ENCODE measurements at places on chromosomes 6 and 20.
A peak's percentile ranks its signal among the peaks of the same experiment; 100 is the strongest.

GRCh38 chr20:2416541-2417212, 36.0 kb downstream of the TGM6 start:
- DNase-seq = no peak

- DNase-seq = no peak
These were observed 58.2 kb downstream of the SPACA1 start for GRCh38 chr6:88105741-88106340.

- peak; percentile 11 for DNase-seq
These were observed 592.7 kb upstream of the SLC35B3 start for GRCh38 chr6:9028086-9028485.

DNA sequence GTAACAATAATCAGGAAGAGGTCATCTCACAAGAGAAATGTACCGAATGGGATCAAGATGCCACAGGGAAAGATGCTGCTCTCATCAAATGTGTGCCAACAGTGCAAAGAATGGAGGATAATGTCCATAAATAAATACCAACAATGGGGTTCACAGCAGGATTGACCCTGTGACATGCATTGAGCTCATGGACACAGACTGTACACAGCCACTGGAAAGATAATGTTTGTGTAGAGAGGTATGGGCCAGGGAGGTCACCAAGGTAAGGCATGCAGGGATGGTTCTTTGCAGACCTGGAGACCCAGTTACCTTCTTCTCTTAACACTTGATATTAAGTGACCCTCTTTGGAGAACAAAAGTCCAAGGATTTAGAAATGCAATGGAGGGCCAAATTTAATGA, 1.5 kb downstream of the AGPAT1 start:
- no peak for DNase-seq

- no peak for DNase-seq
These were observed 24.5 kb downstream of the PLCG1 start for GRCh38 chr20:41161886-41162285.

DNA sequence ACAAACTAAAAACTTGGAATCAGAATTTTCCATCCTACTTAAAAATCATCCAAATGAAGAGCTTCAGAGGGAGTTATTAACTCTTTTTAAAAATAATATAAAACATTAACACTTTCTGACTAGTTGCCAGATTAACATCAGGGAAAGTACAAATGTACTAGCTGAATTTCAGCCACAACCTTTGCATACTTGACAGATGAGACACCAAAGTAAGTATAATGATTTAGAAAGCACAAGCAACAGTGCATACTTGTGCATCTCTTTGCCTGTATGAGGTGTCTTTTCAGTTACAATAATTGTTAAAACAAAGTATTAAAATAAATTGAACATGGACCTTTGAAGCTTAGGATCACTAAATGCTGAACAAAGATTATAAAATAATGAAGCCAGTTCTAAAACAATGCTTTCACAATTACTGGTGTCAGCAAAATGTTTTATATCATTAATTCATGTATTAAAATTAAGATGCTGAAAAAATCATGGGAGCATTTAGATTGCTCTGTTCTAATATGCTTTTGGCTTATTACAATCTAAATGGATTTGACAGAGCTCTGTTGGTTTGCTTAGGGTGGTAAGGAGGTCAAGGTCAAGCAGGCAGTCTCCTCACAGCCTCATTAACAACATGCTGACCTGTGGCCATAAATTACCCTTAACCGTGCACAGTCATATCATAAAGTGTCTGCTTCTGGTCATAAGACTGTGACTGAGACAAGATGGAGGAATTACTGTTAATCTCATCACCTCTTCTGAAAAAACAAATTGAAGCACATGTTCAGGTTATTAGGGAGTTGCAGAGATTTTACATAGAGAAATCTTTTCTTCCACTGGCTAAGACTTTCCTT, 15.1 kb downstream of the RNF217 start:
- DNase-seq = no peak

DNA sequence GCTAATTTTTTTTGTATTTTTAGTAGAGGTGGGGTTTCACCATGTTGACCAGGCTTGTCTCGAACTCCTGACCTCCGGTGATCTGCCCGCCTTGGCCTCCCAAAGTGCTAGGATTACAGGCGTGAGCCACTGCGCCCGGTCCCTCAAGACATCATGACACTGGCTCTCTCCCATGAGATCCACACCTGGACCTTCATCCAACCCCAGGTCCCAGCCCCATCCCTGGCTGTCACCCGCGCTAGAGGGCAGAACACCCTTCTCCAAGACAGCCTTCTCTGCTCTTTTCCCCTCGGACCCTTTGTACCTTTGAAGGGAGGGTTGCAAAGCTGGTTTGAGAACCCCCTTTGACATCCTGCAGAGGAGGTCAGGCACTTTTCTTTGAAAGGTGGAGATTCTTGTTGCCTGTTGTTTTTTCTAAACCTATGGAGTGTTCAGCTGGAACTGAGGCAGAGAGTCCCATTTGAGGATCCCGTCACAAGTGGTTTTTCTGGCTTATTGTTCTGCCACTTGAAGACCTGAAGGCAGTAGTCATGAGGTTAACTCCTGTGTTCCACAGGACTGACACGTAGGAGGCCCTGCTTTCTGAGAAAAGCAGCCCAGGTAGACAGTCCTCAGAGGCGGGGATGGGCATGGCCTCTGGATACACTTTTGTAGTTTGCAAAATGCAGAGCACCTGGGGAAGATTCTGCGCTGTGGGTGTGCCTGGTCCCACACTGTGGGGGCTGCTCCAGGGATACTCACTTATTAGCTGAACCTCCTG, 171.1 kb upstream of the SNX9 start:
- no peak for DNase-seq

DNA sequence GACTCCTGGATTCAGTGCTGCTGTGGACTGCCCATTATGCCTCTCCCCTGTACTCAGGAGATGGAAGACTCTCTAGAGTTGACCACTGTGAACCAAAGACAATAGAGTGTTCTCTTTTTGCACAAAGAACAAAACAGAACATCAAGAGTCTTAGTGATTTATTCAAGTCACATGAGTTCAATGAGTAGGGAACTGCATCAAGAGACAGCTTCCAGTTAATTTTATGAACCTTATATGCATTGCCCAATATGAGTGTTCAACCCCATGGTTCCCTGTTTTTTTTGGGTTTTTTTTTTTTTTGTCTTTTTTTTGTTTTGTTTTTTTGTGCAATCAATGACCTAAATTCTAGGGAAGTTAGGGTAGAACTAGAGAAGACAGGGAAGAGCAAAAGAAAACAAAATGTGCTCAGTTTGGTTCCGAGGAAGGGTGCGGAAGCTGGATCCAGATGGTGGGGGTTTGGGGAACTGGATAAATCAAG, 224.3 kb downstream of the MAFB start:
- no peak for DNase-seq

- DNase-seq = peak; percentile 74
These were observed 54.8 kb upstream of the AKIRIN2 start for GRCh38 chr6:87756858-87757257.

DNA sequence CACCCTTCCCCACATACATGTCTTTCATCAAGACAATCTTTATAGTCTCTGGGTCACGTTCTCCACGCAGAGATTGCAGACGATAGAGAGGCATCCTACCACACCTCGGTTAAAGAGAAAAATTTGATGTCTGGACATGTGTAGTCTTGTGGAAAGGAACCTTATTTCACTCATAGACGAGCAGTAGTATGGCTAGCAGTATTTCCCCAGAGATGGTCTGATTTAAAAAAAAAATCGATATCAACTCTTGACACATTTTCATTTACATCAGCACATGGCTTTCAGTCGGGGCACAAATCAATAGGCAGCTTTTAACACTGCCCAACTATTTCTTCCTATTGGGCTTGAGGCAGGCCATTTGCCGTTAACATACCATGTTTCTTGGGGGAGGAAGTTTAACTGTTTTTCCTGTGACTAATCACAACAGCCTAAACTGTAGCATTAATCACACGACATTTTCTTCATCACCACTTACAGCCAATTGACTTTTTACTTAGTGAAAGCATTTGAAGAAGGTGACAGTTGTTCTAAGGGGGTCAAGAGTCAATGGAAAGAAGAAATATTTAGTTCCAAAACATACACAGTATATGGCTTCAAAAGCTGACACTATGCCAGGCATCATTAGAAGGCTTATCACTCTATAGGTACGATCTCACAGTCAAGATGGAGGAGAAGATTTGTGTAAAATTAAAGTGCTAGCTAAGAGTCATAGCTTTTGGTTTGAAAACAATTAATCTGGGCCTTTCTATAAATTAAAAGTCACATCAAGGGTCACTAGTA, 129.5 kb upstream of the HDAC2 start:
- peak; percentile 62 for DNase-seq

- no peak for DNase-seq
These were observed 47.3 kb upstream of the BHLHE23 start for GRCh38 chr20:63054103-63054474.

GRCh38 chr20:308427-309038, 11.2 kb downstream of the ZCCHC3 start:
- DNase-seq = no peak

DNA sequence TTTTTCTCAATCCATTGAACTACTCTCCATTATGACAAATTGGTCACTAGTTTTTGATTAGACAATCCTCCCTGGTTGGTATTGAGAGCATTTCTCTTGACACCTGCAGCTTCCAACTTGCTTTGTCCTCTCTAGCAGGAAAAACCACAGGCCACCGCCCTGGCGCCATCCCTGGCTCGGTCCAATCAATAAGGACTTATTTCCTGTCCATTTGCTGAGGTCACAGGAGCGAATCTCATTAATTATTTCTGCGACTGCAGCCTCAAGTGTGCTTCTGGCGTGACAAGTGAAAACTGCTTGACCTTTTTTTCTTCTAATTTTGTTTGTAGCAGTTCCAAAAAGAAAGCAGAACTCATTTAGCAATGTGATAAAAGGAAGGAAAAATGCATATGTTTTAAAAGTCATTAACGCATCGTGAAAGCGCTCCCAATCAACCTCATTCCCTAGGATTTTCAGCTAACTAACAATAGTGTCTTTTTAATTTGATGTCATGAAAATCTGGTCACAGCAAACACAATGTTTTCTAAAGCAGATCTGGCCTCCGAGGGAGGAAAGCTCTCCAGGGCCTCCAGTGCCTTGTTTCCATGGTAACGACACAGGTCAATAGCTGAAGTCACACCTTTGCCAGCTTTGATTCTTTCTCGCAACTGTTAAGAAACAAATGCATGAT, 39.0 kb upstream of the BEND3 start:
- no peak for DNase-seq

DNA sequence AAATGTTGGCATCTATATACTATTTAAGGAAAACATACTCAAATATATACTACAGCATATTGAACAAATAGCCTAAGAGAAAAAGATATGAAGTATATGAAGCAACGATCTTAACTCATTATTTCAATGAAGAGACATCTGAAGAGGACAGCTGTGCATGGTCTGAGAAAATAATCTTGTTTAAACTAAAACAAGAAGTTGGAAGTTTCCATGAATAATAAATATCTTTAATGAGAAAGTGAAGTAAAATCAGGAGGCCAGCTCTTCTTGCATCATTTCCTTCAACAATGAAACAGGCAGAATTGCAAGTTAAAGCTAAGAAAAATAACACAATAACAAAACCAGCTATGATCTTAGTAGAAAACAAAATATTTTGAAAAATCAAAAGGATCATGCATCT, 1265.4 kb upstream of the MAP3K7 start:
- no peak for DNase-seq

DNA sequence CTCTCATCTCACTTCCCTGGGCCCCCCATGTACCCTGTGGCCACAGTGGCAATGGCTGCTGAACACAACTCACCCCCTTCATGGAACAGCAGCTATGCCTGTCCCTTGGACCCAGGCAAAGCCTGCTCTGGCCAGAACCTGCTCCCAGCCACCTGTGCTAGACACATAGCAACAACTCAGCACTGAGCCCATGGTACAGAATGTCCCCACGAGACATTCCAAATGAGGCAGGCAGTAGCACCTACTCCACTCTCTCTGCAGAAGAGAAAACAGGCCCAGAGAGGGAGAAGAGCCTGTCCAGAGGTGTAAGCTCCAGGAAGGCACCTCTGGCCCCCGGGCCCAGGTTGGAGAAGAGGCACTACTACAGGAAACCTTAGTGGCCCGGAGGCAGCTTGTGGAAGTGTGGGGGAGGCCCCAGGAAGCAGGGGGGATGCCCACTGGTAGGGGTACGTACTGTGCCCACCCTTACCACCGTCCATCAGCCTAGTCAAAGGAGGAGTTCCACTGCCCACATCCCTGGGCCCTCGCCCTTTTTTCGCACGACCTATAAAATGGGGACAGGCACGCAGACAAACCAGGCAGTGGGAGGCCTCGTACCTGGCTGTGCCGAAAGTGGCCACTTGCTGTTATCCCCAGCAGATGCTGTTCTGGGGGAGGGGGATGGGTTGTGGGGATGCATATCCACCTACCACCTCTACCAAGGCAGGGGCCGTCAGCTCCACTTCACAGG, 97.2 kb downstream of the ASXL1 start:
- no peak for DNase-seq

DNA sequence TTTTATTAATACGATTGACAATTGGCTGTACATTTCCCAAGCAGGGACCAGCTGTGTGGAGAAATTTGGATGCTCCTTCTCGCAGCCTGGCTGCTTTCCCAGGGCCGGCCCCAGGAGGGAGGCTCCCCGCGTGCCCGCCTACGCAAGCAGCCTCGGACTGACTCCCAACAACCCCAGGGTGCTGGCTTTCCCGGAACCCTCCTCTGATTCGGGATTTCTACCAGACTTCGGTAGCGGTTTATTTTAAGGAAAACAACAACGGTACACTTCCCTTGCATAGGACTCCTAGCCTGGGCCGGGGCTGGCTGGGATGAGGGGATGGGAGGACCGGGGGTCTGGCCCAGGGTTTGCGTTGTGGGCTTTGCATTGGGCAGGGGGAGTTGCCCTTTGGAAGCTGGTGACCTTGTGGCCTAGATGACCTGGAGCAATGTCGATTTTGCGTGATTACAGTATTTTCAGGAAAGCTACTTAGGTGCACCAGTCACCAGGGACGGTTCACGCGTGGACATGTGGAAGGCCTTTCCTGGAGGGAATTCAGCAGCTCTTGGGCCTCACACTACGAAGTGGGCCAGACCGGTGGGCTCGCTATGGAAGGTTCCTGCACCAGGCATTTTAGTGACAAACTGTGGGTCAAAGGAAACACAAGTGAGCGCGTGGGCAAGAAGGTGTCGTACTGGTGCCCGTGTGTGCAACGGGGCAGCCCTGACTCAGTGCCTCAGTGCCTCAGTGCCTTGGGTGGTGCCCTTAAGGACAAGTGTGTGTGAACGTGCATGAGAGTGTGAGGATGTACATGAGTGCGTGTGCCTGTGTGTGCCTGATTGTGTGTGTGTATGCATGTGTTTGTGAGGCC, 20.7 kb upstream of the PHACTR3 start:
- peak; percentile 37 for DNase-seq

DNA sequence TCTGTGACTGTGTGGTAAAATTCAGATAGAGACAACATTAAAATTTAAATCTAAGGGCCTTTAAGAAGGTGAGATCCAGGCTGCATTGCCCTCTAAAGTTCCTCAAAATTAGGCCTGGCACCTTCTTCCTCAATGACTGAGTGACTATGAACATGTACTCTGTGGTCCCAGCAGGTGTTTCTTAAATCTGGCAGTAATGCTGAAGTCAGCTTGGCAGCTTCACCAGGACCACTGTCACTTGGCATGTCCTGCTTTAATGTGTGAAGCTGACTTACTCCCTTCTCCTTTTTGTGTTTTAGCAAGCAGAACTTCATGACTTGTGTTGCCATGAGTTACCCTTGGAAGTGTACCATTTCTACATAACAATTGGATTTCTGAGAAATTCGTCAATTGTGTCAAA, 141.7 kb downstream of the NKAIN2 start:
- no peak for DNase-seq

GRCh38 chr6:22288721-22289120, 8.1 kb downstream of the PRL start:
- DNase-seq = no peak
